DMS153 (cell line): ENCODE measurements at places on chromosomes 6 and 20.
A peak's percentile ranks its signal among the peaks of the same experiment; 100 is the strongest.

DNA sequence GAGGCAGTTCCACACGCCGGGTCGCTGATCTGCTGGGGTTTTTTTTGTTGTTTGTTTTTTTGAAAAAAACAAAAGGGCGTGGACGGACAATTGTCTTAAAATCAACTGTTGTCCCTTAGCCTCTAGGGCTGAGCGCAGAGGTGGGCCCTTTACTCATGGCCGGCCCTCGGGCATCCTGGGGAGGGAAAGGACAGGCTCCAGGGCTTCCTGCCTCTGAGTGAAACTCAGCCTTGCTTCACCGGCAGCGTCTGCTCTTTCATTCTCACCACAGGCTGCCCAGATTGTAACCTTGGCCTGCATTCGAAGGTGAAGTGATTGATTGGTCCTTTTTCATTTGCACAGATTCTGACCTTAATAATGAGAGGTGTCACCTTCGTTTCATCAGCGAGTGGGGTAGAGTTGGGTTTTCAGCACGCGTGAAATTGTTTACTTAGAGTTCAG lies 797 bp downstream of the SMIM13 start:
- peak; percentile 6 for DNase-seq

- DNase-seq, result no peak
Measured at GRCh38 chr6:157430834-157431233, 49.8 kb downstream of the ZDHHC14 start.

- DNase-seq, result no peak
Measured at GRCh38 chr20:53395188-53395923, 198.3 kb downstream of the ZNF217 start.

GRCh38 chr6:108287373-108287772 lies 7.5 kb upstream of the AFG1L start:
- no peak for DNase-seq

DNA sequence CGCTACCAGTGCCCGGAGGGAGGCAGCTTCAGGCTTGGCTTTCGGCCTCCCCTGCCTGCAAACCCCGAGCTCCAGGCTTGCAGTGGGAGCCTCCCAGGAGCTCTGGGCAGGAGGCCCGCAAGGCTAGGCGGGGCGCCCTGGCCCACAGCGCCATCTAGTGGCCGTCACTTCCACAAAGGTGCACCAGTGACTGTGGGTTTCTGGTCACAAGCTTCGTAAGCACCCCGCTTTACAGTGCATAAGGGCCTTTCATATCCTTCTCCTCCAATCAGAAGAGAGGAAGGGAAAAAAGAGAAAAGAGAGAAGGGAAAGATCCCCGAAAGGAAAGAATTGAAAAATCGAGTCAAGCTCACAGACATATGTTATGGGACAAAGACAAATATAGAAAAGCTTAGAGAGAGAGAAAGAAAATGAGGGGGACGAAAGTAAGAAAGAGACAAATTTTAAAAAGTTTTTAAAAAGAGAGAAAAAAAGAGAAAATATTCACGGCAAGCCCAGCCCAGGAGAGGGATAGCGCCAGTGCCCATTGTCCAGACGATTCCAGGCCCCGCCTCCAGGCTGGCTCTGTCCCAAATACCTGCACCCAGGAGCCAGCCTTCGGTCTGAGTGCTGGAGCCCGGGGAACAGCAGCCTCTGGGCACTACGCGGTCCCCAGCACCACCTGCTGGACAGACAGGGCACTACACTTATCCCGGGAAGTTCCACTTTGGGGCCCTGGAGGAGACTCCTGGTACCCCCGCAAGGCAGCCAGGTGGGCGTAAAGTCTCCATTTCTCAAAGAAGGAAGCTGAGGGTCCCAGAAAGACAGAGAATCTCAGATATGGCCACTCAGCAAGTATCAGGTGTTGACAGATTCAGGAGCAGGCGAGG lies 207.1 kb downstream of the PREX1 start:
- DNase-seq, result peak; percentile 74

DNA sequence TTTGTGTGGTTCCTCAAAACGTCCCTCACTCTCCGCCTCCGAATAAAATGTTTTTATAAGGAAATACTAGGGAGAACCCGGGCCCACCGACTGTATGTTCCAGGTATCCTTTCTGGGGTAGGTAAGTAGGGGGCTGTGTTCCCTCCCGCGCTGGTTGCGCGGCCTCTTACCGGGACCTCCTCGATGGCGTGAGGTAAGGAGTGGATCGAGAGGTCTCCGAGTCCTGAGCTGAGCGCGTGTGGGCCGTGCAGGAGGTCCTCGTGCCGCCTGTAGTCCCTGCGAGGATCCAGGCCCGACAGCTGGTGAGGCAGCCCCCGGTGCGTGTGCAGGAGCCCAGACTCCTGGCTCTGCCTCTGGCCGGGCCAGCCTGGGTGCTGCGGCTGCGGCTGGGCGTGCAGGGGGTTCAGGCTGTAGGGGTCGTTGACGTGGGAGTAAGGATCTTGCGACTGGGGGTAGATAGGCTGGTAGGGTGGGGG lies 5.1 kb downstream of the TFAP2A start:
- DNase-seq, result no peak

DNA sequence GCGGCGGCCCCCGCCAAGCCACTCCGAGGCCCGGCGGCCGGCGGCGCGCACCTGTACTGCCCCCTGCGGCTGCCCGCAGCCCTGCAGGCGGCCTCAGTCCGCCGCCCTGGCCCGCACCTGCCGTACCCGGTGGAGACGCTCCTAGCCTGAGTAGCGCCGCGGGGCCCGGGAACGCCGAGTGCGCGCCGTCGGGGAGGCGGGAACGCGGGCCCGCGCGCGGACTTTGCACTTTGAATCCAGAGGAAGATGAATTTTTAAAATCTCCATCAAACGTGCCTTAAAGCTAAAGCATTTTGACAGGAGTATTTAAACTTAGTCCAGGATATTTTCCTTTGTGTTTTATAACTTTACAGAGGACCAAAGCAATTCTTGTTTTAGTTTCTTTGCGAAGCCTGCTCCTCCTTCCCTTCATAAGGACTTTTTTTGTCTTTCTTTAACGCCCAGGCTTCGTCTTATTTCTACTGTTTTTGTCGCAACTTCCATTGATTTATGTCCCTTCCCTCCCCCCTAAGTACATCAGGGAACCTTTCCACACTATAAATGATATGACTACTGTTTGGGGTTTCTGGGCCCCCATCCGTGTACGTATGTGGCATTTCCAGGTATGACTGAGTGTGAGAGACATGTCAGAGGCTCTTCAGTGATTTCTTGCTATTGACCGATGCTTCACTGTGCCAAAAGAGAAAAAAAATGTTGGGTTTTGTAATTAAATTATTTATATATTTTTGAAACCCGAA lies 2.0 kb downstream of the FOXQ1 start:
- no peak for DNase-seq

- peak; percentile 56 for DNase-seq
Measured at GRCh38 chr20:54132612-54133433, 41.0 kb downstream of the CYP24A1 start.

GRCh38 chr6:81486234-81486633 lies 266.2 kb downstream of the TENT5A start:
- DNase-seq, result no peak

DNA sequence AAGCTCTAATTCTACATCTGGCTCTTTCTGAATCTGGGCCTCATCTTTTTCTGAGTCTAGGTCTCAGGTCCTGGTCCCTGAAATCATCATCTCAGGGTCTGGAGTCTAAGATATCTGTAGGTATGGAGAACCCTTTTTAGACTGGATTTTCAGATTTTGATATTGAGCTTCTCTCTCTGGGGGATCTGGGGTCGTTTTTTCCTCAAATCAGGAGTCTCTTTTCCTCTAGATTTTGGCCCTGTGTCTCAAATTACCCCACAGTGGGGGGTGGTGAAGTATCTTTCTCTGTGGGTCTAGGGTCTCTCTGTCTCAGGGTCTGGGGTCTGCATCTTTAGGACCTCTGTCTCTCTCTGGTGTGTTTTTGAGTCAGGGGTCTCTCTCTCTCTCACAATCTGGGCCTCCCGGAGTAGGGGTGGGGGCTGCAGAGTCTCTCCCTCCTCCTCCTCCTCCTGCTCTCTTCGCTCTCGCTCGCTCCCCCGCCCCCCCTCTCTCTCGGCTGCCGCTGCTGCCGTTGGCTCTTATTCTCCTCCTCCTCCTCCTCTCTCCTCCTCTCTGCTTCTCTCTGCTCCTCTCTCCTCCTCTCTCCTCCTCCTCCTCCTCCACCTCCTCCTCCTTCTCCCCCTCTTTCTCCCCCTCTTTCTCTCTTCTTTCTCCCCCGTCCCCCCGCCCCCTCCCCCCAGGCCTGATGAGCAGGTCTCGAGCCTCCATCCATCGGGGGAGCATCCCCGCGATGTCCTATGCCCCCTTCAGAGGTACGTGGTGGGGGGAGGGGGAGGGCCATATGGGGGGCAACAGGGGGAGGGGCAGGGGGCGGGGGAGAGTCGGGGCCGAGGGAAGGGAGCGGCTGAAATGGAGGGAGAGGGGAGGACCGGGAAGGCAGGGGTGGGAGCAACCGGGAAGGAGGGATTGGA lies at the start of gene SYNGAP1:
SYNGAP1 (plus strand) TSS at position 486 of the 911 bp plus-strand sequence; CDS start at position 686, 200 bp downstream.
- no peak for DNase-seq

GRCh38 chr6:113381959-113382358 lies 475.2 kb upstream of the MARCKS start:
- peak; percentile 70 for DNase-seq

DNA sequence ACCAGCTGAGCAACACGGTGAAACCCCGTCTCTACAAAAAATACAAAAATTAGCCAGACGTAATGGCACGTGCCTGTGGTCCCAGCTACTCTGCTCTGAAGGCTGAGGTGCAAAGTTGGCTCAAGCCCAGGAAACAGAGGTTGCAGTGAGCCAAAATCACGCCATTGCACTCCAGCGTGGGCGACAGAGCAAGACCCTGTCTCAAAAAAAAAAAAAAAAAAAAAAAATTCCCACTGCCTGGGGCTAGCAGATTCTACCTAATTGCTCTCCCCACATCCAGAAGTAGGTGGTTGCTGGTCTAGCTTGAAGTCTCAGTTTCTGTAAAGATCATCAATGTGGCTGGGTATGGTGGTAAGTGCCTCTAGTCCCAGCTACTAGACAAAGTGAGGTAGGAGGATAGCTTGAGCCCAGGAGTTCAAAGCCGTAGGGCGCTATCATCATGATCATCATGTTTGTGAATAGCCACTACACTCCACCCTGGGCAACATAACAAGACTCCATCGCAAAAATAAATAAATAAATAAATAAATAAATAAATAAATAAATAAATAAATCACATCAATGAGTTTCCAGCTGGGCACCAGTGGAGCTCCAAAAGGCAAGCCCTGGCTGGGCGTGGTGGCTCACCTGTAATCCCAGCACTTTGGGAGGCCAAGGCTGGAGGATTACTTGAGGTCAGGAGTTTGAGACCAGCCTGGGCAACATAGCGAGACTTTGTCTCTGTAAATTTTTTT lies 6.3 kb upstream of the AP5S1 start:
- DNase-seq, result no peak

DNA sequence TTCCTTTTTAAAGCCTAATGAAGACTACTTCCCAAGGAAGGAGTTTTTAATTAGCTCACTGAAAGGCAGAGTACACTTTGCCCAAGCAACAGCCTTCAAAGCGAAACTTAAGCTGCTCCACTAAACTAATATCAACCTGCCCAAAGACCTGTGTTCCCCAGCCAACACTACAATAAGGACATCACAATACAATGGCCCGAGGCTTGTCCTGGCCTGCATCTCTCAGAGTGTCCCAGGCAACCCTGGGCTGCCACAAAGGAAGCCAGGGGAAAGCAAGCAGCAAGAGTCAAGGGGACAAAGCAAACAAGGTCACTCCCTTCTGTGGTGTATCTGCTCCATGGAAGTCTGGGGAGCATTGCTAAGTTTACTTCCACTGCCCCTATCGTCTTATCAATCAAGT lies 52.3 kb downstream of the PIGU start:
- DNase-seq, result peak; percentile 88
